ENCODE measurements at places on chromosomes 6 and 20.

GRCh38 chr20:50318710-50319109, 128.1 kb downstream of the CEBPB start:
- no peak for DNase-seq

GRCh38 chr20:40082436-40082835, 606.6 kb downstream of the MAFB start:
- no peak for DNase-seq

GRCh38 chr6:3759646-3760232, 8.2 kb upstream of the PXDC1 start:
- no peak for DNase-seq

DNA sequence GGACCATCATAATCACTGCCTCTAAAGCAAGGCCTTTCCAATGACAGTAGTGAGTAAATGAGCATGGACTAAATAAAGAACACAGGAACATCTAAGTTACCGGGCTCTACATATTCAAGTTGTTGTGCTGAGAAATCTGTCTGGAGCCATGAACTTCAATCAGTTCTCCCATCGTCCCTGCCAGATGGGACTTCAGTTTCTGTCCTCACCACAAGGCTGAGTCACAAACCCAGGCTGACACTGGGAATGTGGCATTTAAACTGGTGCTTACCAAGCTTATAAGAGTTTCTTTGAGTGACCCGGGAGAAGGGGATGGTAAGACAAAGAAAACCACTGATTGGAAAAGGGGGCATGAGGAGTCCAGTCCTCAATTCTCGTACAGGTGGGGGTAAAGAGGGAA, 497.0 kb downstream of the MAFB start:
- no peak for DNase-seq

GRCh38 chr6:54698974-54699373, 147.6 kb upstream of the FAM83B start:
- no peak for DNase-seq

GRCh38 chr20:53061192-53062108, 89.3 kb downstream of the TSHZ2 start:
- no peak for DNase-seq

Measured in stimulated activated CD8-positive, alpha-beta memory T cell treated with anti-CD3 and anti-CD28 coated beads, Interleukin-15, amount 100 ng/mL, for 4 hours (primary cell).